ENCODE measurements at places on chromosomes 7 and 10.

GRCh38 chr7:92973974-92974373, 137.6 kb upstream of the CDK6 start:
- no peak for DNase-seq

GRCh38 chr10:81920213-81920829, 45.3 kb downstream of the NRG3 start:
- DNase-seq = no peak

DNA sequence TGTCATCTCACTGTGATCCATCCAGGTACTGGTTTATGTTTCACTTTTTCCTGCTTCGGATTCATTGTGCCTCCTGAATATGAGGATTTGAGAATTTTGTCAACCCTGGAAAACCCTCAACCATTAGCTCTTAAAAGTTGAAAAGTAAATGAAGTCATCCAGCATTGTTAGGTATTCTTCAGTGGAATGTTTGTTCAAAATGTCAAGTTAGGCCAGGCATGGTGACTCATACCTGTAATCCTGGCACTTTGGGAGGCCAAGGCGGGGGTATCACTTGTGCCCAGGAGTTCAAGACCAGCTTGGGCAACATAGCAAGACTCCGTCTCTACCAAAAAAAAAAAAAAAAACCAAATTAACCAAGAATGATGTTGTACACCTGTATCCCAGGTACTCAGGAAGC, 222.1 kb downstream of the NSUN6 start:
- DNase-seq = no peak

DNA sequence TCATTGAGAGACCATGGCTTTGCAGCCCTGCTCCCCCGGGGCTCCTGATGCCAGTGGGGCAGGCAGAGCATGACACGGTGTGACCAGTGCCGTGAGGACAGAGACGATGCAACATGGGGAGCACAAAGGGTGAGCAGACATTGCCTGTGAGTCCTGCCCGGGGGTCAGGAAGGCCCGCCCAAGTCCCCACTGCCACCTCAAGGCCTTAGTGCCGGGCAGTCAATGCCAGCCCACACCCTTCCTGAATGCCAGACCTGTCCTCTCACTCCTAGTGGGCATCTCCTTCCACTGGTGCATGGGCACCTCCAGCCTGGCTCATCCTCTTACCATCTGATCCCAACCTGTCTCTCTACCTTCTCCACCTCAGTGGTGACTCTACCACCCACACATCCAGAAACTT, 157.9 kb upstream of the ZMIZ1 start:
- no peak for DNase-seq

GRCh38 chr7:150797661-150798060, 2.5 kb downstream of the TMEM176B start:
- no peak for DNase-seq

GRCh38 chr10:6164271-6165095, 38.2 kb upstream of the PFKFB3 start:
- no peak for DNase-seq

- DNase-seq = no peak
These were observed 2.2 kb downstream of the TMEM120A start for GRCh38 chr7:75992083-75992755.

DNA sequence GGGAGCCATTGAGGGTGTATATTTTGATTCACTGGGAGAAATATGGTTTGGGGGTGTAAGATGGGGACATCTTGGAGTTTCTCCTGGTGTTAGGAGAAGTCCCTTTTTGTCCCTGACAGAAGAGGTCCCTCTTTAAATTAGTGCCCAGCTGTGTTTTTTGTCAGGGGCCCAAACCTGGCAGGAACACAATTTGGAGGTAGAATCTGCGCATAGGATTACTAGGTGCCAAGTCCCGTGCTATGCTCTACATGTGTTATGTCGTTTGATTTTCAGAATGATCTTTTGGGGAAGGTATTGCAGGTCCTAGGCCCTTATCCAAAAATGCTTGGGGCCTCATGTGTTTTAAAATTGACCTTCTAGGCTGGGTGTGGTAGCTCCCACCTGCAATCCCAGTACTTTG, 36.8 kb upstream of the HABP2 start:
- DNase-seq = no peak

DNA sequence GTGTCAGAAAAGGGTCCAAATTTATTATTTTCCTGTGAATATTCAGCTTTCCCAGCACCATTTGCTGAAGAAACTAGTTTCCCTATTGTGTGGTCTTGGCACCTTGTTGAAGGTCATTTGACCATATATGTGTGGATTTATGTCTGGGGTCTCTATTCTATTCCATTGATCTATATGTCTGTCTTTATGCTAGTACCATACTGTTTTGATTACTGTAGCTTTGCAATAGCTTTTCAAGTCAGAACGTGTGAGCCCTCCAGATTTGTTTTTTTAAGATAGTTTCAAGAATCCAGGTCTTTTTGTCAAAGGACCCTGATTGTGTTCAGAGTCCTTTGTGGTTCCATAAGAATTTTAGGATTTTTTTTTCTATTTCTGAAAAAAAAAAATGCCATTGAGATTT, 79.0 kb upstream of the WAC start:
- DNase-seq = no peak

GRCh38 chr7:99419323-99420021, 10.7 kb downstream of the BUD31 start:
- DNase-seq = no peak

DNA sequence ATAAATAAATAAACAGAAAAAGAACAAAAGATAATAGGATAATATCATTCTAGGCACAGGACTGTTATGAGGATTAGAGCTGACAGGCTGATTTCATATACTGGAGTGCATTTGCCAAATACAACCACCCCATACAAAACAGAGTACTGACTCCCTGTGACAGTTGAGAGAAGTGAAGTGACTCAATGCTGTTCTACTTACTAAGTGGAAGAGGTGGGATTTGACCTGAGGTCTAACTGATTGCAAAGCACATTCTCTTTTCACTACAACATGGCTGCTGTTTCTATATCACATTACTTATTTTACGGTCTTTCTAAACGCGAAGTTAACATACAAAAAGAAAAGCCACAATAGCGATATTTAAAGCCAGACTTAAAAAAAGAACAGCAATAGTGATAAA, 51.4 kb downstream of the ITGB1 start:
- DNase-seq = no peak

- no peak for DNase-seq
These were observed 43.4 kb downstream of the PRPS1L1 start for GRCh38 chr7:17984288-17984687.

DNA sequence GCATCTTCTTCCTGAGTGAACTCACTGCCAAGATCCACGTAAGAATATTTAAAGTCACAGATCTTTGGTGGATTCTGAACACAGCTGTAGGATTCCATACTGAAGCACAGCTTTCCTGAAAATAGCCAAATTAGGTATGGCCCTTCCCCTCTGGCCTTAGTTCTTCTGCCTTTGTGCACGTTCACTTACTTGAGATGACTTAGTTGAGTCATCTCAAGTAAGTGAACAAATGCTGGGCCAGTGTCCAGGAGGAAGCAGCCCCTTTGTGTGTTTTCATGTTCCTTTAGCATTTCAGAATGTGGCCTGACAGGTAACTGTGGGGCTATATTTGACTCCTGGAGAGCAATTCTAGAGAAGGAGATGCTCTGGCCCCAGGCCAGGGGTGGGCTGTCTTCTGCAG, 51.5 kb downstream of the CCNY start:
- no peak for DNase-seq

DNA sequence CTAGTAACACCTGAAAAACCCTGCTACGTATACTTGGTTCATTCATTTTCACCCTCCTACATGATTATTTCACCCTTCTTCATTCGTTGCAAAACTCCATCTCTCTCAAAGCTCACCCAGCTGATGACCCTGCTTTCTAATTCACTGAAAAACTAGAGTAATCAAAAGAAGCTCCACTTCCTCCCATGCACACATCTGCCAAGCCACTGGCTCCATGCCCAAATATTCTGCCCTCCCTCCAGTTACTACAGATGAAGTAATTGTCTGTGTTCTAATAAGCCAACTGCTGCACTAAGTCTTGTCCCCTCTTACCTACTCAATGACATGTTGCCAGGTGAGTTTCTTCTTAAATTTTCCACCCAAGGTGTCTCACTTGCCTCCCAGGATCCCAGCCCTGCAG, 96.9 kb upstream of the CCDC71L start:
- DNase-seq = no peak

- no peak for DNase-seq
These were observed 202.1 kb downstream of the TNS3 start for GRCh38 chr7:47379629-47380324.

GRCh38 chr10:132001238-132001972, 19.7 kb upstream of the BNIP3 start:
- DNase-seq = no peak

GRCh38 chr10:37952926-37953325, 23.5 kb downstream of the ZNF25 start:
- DNase-seq = no peak

GRCh38 chr7:74619235-74619860, 38.2 kb upstream of the GTF2I start:
- DNase-seq = no peak

GRCh38 chr7:2146676-2147472, 85.9 kb downstream of the MAD1L1 start:
- DNase-seq = no peak

DNA sequence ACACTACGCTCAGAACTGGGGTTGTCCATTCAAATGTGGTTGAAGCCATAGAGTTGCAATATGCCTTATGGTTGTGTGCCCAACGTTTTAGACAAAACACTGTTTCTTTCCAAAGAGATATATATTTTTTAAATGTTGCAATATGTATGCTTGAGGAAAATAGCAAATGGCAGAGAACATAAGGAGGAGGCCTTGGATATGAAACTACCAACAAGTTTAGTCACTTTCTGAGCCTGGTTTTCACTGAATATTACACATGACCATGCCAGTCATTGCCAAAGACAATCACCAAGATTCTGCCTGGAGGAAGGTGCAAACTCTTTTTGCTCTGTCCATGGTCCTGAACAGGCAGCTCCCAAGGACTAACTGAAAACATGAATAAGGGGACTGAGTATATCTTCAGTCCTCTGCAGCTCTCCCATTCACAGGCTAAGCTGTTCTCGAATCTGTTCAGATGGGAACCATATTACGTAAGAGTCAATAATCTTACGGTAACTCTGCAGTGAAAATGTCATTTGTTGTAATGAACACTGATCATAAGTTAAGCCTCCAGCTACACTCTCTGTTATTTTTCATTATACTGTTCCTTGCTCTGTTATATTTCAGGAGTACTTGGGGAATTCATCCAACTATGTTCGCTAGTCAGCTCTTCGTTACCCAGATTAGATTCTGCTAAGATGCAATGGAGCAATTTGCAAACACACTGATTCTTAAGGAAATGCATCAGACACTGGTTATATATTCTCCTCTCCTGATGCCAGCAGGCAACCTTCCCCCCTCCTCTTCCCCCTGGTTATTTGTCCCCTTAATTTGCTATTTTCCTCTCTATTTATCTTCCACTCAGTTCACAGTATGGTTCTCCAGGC, 90.7 kb upstream of the C1QL3 start:
- no peak for DNase-seq
